ENCODE measurements at places on chromosomes 2 and 18.

DNA sequence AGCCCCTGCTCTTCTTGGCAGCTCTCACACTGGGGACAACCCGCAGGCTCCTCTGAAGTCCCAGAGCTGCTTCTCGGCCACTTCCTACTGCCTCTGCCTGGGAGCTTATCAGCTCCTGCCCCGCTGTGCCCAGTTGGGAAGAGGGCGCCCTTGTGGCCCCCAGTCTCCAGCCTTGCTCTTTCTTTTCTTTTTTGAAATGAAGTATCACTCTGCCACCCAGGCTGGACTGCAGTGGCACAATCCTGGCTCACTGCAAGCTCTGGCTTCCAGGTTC lies 20.6 kb upstream of the ALPI start:
- no peak for DNase-seq

GRCh38 chr2:239255628-239256349 lies 145.0 kb downstream of the HDAC4 start:
- DNase-seq, result no peak

GRCh38 chr18:38353149-38353548 lies 787.6 kb upstream of the CELF4 start:
- DNase-seq, result no peak

DNA sequence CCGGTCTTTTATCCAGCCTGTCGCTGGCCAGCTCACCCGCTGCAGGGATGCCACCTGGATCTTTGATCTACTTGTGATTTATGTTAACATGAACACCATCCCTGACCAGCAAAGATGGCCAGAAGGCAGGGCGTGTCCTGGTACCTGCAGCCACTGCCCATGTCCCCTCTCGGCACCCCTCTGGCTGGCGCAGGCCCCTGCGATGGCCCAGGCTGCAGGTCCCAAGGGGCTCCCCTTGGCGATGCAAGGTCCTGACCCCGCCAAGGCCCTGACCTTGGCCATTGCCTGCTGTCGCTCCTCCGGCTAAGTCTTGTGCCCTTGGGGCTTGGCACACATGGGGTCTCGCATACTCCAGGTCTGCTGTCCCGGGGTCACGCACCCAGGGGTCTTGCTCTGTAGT lies 214.9 kb downstream of the TWIST2 start:
- no peak for DNase-seq

GRCh38 chr2:231928901-231929725 lies 2.9 kb upstream of the NPPC start:
- no peak for DNase-seq

GRCh38 chr2:28764909-28765711 lies 13.5 kb downstream of the PPP1CB start:
- DNase-seq, result no peak

DNA sequence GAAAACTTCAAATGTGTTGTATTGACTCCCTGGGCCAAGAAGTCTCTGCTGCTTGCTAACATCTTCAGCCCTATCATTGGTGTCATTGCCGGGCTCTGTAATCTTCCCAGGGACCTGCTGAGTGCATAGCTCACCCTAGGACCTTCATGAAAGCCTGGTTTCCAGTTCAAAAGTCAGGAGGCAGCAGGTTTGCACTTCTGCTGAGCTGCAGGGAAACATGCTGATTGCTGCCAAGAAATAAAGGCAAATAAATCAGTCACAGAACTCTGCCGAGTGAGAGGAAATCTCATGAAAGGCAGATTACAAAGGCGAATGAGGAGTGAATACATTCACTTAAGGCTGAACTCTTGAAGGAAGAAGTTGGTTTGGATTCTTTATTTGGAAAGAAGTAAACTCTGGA lies 1947.6 kb upstream of the CELF4 start:
- no peak for DNase-seq

GRCh38 chr2:181076658-181077057 lies 96.3 kb downstream of the UBE2E3 start:
- DNase-seq, result no peak

DNA sequence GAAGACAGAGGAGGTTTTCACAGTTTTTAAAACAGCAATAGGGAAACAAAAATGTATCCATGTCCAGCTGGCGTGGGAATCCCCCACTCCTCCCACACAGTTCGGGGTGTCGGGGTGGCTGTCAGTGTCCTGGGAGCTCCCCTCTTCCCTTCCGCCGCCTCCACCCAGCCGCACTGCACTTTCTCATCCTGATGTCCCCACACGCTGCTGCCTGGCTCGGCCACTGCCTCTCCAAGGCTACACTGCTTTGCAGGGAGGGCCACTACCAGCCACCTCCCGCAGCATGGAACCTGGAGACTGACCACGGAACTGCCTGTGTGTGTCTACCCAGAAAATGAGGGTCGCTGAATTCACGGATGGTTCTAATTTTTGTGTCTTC lies 138.7 kb upstream of the CTDP1 start:
- DNase-seq, result no peak

GRCh38 chr2:58517881-58518280 lies 276.8 kb upstream of the FANCL start:
- DNase-seq, result no peak

DNA sequence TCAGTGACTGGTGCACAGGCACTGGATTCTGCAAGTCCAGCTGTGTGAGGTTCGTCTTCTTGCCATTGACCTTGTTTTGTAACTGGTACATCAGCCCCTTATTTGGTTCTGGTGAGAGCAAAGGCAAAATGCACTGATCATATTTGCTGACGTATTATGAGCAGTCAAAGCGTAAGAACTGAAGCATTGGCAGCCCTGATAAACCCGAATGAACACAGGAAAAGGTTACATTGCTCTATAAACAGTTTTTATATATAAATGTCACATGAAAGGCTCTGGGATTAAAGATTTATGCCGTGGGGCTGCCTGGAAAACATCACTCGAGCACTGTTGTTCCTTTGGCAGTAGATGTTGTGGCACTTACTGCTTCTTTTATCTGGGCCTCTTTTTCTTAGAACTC lies 167.9 kb downstream of the IRS1 start:
- peak; percentile 6 for DNase-seq

DNA sequence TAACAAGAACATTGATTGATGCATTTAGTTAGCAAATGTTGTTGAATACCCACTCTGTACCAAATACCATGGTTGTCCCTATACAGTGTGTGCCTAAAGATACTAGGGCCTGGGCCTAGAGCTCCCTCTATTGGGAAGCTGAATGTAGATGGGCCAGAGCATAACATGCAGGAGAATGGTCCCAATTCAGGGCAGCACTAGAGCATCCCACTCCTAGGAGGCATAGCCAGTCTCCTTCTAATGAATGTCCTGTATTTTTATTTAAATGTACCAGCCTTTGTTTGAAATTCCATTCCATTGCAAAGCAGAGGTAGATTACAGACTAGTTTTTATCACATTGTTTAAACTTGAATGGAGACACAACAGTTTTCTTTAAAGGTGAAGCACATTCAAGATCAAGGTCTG lies 90.6 kb downstream of the FEZ2 start:
- DNase-seq, result peak; percentile 33

DNA sequence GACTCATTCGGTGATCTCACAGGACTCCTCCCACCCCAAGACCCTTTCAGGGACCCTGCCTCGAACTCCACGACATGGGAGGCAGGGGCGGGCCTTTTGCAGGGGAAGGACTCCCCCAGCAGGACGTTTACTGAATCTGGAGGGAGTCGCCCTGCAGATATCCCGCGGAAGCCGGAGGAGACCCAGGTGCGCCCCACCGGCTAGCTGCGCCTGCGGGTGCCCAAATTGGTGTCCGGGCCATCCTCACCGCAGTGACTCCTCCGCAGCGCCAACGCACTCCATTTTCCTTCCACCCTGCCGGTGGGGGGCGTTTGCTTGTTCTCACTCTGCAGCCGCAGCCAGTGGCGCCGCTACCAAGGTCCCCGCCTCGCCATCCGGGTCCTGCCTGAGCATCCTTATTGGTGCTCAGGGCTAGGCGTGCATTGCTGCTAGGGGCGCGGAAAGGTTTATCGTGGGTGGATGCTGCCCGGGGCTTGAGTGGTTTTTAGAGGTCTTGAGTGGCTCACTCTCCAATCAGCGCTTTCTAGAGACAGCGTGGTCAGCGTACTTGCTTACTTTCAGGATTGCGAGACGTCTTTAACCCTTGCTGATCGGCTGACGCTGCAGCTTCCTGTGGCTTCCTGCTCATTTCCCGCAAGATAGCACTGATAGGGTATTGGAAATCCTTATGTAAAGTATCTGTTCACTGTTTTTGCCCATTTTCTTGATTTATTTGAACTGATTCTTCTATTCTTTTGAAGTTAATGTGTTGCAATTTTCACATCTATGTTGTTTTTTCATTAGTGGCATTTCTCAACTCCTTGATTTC lies 81.4 kb downstream of the BIN1 start:
- peak; percentile 82 for DNase-seq

DNA sequence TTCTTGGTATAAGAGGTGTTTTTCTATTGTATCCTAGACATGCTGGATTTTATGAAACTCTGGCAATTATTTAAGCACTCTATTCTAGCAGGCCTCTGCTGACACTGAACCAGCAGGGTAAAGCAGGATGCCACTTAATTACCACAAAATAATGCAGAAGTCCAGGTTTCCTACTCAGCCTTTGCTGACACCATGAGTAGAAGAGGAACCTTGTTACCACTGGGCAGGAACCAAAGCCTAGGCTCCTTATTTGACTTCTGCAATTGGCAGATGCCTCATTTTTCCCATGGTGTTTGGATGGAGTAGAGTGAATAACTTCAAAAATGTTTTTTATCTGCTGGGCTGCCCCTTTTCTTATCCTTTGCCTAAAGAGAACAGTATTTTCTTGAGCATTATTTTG lies 60.8 kb downstream of the THNSL2 start:
- DNase-seq, result no peak

- no peak for DNase-seq
Observed at GRCh38 chr2:152200565-152201465, 25.3 kb upstream of the STAM2 start.

DNA sequence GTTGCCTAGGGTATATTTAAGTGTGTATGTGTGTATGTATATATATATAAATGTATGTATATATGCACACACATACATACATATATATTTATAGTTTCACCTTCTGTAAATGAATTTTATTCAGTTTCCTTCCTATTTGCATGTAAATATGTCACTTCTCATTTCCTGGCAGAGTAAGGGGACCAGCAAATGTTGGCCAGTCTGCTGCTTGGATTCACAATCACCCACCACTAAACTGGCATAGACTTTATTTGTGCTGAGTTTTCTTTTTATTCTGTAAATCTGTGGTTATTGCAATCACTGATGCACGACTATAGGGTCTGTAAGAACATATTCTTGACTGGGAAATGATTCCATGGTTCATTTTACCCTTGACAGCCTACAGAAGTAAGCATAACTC lies 640.4 kb upstream of the FAM98A start:
- no peak for DNase-seq

DNA sequence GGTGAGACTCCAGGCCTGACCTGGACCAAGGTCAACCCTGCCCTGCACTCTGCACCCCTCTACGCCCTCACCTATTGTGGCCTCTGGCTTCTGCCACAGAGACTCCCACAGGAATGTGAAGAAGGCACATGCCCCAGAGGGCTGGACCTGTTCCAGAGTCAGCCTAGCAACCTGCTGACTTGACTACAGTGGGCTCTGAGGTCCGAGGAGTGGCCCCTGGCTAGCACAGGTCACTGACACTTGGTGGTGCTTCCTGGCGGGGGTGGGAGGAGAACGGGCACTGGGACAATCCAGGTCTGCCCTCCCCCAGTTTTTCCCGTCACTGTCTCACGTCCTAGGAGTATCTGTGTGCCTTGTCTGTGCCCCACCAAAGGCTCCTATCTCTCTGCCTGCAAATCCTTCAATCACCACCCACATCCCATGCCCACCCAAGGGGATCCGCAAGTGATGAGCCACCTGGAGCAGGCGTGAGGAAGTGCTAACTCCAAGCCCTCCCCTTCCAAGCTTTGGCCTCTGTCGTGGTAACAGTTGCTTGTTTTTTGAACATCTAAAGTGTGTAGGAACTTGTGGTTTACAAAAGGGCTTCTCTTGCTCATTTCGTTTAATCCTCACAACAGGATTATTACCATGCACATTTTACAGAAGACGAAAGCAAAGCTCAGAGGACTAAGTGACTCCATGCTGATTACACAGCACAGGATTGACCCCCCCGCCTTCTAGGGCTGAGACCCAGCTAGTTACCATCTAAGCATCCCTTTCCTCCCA lies 86.2 kb downstream of the MCFD2 start:
- DNase-seq, result no peak

DNA sequence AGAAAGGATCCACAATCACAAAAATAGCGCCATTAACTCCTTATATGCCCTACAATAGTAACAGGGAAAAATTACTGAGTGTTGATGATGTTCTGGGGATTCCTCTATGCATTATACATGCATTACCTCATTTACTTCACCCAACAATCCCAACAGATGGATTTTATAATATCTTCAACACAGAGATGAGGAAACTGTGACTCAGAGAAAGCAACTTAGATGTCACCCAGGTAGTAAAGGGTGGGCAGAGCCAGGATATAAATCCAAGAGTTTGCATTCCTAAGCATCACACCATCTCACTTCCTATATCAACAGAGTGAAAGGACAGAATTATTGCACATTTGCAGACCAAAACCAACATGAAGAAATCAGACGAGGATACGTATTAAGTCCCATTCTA lies 144.2 kb downstream of the TCF4 start:
- DNase-seq, result no peak

- no peak for DNase-seq
Observed at GRCh38 chr2:27921424-27921823, 30.9 kb downstream of the BABAM2 start.

DNA sequence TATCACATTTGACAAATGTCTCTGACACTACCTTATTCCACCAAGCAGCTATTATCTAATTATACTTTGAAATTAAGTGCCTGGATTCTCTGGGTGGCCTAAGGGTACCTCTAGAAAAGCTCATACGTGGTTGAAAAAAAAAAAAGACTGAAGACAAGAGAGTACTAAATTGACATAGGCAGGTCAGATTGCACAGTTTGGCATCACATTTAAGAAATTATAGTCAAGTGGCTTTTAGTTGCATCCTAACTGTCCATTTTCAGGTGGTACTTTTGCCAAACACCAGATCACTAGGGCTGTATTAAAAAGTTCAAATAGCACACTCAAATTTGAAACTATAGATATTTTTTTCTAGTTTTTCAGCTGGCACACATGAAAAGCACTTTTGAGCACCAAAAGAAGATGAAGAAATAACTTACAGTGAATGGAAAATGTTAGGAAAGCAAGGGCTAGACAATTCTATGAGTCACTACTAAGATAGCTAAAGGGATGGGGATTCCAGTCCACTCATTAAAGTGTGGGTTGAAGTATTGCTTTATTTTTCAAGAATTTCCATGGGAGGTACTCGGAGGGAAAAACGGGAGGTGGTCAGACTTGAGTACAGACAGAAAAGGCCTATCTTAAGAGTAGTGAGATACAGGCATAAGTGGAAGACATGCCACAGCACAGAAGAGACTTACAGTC lies 106.5 kb upstream of the COL5A2 start:
- DNase-seq, result no peak

DNA sequence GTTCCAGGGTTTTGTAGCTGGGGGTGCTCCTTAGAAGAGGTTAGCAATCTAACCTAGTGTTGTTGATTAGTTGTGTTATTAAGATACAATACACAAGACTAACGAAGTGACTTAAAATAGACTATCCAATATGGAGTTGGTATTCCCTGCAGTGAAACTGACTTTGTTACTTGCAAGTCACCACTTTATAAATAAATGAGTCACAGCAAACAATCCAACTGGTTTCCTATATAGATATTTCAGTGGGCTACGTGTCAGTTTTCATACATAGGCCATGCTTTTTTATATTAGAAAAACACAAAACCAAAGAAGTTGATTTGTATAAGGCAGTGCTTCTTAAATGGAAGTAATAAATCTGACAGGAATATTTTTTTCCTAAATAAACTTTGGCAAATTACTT lies 274.0 kb downstream of the CAMKMT start:
- DNase-seq, result no peak

Measured in nephron progenitor cell (in vitro differentiated cells).